ENCODE measurements at places on chromosomes 1 and 21.

DNA sequence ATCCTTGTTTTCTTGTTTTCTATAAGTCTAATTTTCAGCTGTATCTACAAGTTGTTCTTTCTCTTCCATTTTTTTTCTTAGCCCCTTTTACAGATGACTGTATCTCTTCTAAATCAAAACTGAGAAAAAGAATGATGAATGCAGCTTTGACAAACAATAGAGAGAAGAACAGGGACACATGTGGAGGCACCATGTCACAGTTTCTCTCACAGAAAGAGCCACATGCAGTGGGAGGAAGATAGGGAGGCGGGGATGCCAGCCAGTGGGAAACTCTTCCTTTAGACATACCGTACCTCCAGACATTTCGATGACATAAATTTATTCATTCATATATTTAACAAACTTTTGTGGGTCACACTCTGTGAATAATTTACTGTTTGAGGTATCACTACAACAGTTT lies 45.5 kb downstream of the NME7 start:
- DNase-seq: no peak

GRCh38 chr1:160112357-160112756 lies 3.2 kb upstream of the ATP1A2 start:
- DNase-seq: no peak

DNA sequence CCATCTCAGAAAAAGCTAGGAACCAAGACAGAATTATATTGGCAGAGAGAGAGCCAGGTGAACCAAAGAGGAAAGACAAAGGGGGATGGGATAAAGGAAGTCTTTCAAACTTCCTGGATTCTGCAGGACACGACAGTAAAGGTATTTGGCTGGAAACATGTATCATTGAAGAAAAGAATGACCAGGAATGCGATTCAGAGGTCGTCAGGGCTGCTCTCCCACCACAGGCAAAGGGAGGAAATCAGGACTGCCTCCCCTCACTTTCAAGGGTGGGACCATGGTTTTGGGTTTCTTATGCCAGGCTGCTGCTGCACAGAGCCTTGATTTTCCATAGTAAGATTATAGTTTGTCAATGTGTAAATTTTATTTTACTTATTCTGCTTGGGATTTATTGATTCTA lies 848.8 kb downstream of the BRINP3 start:
- no peak for DNase-seq

DNA sequence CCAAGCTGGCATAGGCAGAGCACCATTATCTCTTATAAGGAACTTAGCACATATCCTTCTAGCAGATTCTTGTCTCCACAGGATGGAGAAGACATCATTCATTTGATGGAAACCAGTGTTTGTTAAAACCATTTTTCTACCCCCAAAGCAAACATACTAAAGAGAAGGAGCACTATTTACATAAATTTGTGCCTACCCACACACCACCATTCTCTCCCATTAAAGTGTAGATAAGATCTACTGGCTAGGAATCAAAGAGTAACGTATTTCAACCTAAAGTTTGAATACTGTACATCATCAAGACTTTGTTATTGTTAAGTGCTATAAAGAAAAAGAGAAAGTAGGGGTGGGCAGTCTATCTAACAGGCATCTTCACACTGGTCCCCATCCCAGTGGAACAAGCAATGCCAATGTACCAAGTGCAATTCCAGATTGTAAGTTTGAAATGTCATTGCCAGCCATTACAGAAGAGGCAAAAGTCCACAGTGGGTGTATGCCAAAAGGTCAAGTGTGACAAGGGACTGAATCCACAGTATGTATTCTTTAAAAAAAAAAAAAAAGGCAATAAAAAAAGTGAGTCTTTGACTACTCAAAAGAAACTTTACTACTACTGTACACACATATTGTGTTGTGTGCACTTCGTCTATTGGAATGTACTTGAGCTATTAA lies 18.8 kb downstream of the CCSAP start:
- no peak for DNase-seq

DNA sequence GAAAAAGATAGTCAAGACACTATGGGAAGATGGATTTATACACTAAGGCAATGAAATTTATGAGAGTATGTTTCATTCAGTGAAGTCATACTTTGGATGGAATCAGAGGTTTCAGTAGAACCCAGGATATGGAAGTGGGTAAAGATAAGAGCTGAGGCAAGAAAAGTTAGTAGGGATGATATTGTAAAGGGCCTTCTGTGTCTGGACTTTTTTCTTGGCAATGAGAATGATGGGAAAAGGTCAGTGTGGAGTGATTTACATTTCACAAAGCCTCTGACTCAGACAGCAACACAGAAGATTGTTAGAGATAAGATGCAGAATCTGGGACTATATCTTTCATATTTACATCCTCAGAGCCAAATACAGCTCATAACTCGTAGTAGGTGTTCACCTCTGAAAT lies 32.1 kb downstream of the SH3BGR start:
- DNase-seq: no peak

- no peak for DNase-seq
Observed at GRCh38 chr1:151553659-151554058, 13.6 kb downstream of the TUFT1 start.

GRCh38 chr21:28239340-28239739 lies 753.3 kb downstream of the LTN1 start:
- no peak for DNase-seq

GRCh38 chr1:43232074-43232473 lies 37.7 kb upstream of the TMEM125 start:
- no peak for DNase-seq

GRCh38 chr21:40829791-40830190 lies 17.2 kb downstream of the DSCAM start:
- DNase-seq: no peak

DNA sequence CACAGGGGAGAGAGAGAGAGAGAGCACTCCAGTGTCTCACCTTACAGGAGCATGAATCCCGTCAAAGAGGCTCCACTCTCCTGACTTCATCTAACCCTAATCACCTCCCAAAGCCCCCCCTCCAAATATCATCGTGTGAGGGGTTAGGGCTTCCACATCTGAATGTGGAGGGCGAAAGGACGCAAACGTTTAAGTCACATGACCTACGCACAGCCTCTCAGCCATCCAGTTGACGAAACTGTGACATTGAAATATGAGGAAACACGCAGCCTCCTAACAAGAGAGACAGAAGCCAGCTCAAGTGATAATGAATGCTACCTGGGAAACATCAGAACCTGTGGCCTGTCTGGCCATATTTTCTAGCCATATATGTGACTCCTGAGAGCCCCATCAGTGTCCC lies 63.7 kb downstream of the MATN1 start:
- DNase-seq: no peak

GRCh38 chr1:7902478-7903085 lies 38.1 kb downstream of the TNFRSF9 start:
- DNase-seq: peak; percentile 62

DNA sequence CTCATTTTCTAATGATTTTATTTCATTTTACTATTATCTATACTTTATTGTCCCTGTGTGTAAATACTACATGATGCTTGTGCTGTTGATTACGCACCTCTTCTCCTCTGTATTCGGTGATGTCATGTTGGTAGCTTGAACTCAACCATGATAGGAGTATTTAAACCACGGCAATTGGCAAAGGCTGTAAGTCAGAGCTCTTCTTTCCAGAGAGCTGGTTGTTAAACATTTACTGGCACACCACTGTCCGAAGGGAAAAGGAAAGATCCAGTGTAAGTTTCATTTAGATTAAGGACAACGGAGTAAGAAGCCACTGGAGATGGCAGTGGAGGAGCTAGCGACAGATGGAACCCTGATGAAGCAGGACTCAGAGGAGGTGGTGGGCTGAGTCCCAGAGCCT lies 93.4 kb upstream of the KCNE2 start:
- DNase-seq: no peak

- no peak for DNase-seq
Observed at GRCh38 chr21:41648591-41649031, 118.2 kb downstream of the RIPK4 start.

DNA sequence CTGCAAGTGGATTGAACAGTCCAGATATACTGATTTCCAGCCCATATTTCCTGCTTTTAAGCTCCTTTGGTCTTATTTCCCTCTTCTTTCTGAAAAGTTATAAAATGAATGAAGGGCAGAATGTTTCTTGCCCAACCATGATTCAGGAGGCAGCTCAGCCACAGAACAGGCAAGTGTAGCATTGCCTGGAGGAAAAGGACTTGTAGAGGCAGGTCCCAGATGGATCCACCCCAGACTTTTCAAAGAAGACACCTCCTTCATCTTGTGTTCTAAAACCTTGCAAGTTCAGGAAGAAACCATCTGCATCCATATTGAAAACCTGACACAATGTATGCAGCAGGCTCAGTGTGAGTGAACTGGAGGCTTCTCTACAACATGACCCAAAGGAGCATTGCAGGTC lies at the start of gene CLCA2:
TSS of gene CLCA2 (plus strand) at position 299 of the 400 bp plus-strand sequence. CDS start at position 376, 77 bp downstream.
- DNase-seq: no peak

GRCh38 chr1:194870860-194871259 lies 1684.4 kb upstream of the B3GALT2 start:
- DNase-seq: no peak

GRCh38 chr1:227903614-227904501 lies 43.9 kb downstream of the WNT9A start:
- no peak for DNase-seq

DNA sequence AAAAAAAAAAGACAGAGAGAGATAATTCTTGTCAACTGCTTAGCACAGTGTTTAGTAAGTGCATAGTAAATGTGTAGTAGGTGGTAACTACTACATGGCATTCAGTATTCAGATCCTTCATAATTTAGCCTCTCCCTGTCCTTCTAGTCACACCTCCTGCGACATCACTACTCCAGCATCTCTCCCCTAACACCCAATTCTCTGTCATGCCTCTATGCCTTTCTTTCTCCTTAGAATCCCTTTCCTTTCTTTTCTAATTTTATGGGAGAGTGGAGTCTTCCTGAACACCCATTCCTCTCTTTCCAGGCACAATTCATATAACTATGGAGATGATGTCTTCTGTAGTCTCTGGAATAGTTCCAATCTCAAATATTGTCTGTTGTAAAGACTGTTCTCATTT lies 3.9 kb upstream of the VPS72 start:
- DNase-seq: no peak

DNA sequence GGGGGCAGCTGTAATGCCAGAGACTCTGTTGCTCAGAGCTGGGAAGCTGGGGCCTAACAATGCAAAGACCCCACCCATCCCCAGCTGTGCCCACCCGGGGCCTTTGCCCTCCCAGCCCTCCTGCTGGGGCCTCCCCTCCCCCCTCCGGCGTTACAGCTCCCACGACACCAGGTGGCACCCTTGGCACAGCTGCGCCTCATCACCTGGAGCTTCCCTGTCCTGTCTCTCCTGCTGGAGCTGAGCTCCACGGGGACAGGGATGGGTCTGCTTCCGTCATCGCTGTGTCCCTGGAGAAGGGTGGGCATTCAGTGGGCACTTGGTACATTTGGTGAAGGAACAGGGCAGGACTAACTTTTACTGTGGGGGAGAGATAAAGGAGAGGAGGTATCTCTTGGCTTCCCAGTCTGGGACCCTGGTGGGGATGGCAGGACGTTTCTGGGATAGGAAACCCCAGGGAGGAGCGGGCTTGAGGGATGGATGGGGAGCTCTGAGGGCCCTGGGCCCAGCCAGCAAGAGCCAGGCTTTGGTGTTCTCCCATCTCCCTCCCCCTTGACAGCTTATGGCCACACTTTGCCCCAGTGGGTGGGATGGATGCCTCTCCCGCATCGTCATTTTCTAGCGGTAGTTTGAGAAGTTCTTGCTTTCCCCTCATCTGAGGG lies 453.2 kb downstream of the PTPRU start:
- DNase-seq: peak; percentile 18

DNA sequence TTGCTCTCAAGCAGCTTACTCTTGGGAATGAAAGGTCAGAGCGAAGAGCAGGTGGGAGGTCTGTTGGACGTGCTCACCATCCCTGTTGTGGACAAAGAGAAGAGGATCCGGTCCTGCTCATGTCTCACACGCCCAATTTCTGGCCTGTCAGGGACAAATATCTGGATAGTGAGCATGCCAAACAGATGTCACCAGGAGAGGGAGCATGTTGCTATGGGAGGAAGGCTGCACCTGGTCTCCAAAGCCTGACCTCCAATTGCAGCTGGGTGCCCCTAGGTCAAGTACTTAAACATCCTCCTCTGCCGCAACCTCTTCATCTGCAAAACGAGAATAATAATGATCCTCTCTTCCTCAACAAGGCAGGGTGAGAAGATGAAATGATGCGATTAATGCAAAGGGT lies 53.4 kb downstream of the DMRTA2 start:
- peak; percentile 44 for DNase-seq

GRCh38 chr1:17162941-17163340 lies 42.0 kb upstream of the PADI1 start:
- DNase-seq: no peak

GRCh38 chr1:150321826-150322166 lies 463 bp downstream of the PRPF3 start:
- DNase-seq: peak; percentile 56

DNA sequence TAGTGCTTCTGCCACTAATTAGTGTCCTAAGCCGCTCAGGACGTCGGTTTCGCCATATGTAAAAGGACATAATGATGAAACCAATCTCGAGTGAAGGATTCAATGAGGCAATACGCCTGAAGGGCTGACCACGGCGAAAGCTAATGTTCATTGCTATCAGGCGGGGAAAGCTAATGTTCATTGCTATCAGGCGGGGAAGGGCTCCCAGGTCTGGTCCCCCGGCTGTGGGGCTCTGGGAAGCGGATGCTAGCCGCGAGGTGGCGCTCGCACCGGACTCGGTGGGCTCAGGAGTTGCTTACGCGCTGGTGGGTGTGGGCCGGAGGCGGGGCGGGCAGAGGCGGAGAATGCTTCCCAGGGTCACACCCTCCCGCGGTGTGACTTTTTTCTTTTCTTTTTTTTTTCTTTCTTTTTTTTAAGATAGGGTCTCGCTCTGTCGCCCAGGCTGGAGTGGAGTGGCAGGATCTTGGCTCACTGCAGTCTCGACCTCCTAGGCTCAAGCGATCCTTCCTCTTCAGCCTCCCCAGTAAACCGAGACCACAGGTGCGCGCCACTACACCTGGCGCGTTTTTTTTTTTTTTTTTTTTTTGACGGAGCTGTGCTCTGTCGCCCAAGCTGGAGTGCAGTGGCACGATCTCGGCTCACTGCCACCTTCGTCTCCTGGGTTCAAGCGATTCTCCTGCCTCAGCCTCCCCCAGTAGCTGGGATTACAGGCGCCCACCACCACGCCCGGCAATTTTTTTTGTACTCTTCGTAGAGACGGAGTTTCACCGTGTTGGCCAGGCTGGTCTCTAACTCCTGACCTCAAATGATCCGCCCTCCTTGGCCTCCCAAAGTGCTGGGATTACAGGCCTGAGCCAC lies 1.1 kb upstream of the PEAR1 start:
- DNase-seq: peak; percentile 74

DNA sequence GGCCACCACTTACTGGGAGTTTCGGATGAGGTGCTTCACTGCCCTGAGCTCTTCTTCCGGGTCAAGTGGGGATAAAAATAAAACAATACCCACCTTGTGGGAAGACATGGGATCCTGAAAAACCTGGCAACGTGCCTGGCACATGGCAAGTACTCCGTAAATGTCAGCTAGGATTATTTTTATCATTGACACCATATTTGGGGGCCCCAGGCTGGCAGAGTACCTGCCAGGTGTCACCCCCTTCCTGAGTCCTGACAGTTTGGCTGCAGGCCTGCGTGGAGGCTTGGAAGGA lies 9.2 kb upstream of the EPHA2 start:
- peak; percentile 46 for DNase-seq
